Fibroblast of skin of scalp (primary cell): ENCODE measurements at places on chromosomes 11 and 22.
A peak's percentile ranks its signal among the peaks of the same experiment; 100 is the strongest.

DNA sequence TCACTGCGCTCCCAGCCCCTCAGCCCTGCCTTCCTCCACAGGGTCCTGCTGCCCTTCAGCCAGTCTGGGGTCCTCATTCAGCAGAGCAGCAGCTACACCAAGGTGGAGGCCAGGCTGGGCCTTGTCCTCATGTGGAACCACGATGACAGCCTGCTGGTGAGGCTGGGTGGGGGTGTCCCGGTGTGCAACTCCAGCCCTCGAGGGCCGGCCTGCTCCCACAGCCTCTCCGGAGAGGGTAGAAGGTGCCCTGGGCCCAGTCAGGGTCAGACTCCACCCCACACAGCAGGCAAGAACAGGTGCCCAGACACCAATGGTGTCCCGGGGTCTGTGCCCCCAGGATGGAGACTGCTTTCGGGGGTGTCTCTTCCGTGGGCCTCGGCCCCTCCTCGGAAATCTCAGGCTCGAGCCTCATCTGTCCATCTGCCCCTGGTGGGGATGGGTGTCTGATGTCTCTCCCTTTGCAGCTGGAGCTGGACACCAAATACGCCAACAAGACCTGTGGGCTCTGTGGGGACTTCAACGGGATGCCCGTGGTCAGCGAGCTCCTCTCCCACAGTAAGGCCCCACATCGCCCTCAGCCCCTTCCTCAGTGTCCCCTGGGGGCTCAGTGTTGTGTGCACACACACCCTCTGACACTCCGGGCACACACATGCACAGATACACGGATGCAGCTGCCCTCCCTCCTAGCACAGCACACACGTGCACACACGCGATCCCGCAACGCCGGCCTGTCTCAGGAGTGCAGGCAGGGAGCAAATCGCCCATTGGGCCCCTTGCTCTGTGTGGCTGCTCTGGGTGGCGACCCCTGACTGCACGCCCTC, 4.9 kb downstream of the MUC5AC start:
- DNase-seq, result no peak

- no peak for DNase-seq
Measured at GRCh38 chr22:30385942-30386341, 1.3 kb downstream of the RNF215 start.

DNA sequence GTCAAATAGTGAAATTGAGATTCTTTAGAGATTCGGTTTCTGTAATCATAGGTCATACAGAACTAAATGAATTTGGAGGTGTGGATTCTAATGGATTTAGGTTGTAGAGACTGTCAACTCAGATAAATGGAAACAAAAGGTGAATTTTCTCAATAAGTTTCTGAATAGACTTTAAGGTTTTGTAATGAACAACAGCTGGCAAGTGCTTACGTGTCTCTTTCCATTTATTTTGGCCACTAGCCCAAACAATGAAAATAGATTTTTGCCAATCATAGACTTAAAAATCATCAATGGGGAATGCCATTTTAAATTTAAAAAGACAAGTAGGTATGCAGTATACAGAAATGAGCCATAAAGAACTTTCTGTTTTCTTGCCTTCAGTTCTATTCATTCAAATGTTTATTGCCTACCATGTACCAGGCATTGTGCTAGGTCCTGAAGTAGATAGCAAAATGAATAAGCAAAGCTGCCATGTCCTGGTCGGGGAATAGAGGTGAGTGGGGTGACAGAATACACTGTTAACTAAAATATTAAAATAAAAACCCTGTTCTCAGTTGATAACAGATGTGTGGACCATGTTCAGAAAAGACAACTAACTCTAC, 16.9 kb upstream of the TMEM135 start:
- peak; percentile 19 for DNase-seq

- DNase-seq, result no peak
Measured at GRCh38 chr11:22473586-22473985, 135.4 kb downstream of the SLC17A6 start.

- no peak for DNase-seq
Measured at GRCh38 chr22:19533857-19534256, 9.6 kb upstream of the CLDN5 start.

DNA sequence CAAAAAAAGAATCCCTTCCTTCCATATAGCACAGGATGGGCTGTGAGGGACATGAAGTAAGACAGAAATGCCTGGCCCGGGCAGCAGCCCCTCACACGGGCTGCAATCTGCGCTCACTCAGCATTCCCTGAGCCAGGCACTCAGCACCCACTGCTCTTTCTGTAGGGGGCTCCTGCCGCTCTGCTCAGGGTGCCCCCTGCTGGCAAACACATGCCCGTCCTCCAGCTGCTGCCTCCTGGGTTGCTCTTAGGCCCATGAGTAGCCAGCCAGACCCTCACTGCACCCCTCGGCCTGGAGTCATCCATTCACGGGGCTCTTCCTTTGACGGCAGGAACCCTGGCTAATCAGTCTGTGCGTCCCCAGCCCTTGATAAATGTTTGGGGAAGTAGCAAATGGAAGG, 6.9 kb downstream of the MCAT start:
- DNase-seq, result peak; percentile 20

- DNase-seq, result no peak
Measured at GRCh38 chr22:48146426-48146825, 1384.0 kb downstream of the TBC1D22A start.

DNA sequence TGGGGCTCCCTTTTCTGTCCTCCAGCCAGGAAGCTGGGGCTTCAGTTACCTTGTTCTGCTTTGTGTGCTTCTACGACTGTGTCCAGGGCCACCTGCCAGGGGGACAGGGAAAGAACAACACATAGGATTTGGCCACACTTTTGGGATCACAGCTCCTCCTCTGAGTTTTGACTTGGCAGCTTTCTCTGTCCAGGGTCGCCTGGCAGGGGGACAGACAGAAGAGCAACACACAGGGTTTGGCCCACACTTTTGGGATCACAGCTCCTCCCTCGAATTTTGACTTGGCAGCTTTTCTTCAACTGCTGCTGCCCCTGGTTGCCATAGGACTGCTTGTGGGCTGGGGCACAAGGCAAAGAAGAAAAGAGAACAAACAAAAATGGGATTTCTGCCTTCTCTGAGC, 19.1 kb downstream of the INCENP start:
- no peak for DNase-seq

GRCh38 chr11:44780940-44781631, 54.3 kb downstream of the TSPAN18 start:
- DNase-seq, result no peak

- no peak for DNase-seq
Measured at GRCh38 chr11:14065141-14065540, 102.6 kb downstream of the SPON1 start.

- no peak for DNase-seq
Measured at GRCh38 chr11:488992-489391, 18.1 kb downstream of the RNH1 start.

GRCh38 chr22:48031589-48031988, 1269.1 kb downstream of the TBC1D22A start:
- DNase-seq, result no peak

- no peak for DNase-seq
Measured at GRCh38 chr11:109815500-109816150, 277.6 kb upstream of the ZC3H12C start.

GRCh38 chr22:37632174-37633088, 7.0 kb upstream of the SH3BP1 start:
- no peak for DNase-seq

- DNase-seq, result no peak
Measured at GRCh38 chr11:84089072-84090057, 803.2 kb upstream of the CCDC90B start.

- no peak for DNase-seq
Measured at GRCh38 chr11:20474882-20475517, 87.5 kb downstream of the PRMT3 start.

DNA sequence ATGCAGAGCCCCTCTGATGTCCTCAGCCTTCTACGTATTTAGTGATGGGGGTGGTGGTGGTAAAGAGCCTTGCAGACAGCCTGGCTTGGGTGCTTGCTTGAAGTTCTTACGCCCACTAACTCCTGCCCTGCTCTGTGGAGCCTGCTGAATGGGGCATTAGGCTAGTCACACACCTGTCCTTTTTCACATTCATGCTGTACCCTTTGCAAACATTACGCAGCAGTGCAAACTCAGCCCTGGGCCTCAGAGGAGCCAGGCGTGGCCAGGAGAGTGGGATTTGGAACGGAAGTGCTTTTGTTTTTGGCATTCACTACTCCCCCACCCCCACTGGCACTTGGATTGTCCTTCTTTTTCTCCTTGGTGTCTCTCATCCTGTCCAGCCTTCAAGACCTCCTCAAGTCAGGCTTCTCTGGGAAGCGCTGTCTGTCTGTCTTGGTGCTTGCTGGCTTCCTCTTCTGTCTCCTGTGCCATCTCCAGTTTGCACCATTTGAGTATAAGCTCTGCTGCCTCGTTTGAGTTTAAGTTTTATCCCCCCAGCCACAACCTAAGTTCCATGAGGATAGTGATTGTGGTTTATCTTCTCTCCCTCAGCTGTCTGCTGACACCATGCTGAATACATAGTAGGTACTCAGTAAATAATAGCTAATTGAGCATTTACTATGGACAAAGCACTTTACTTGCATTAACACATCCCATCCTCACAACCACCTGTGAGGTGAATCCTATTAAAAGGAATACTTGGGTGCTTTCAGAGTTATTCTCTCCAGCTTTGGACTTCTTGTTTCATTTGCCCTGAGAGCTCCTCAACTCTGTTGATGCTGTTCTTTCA, 26.7 kb downstream of the ZBTB16 start:
- DNase-seq, result no peak

DNA sequence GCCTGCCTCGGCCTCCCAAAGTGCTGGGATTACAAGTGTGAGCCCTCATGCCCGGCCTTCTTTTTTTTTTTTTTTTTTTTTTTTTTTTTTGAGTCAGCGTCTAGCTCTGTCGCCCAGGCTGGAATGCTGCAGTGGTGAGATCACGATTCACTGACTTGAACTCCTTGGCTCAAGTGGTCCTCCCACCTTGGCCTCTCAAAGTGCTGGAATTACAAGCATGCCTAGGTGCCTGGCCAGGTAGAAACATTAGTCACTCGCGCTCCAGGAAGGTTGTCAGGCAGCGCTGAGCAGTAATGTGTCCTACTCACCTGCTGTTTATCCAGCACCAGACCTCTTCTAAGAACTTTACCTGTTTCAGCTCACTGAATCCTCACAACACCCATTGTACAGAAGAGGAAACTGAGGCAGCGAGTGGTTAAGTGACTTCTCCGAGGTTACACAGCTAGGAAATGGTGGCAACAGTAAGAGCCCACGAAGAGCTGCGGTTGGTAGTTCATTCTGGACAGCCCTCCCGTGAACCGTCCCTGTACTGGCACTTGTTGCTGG, 496 bp upstream of the CST6 start:
- DNase-seq, result peak; percentile 63

GRCh38 chr11:65588199-65589054, 7.2 kb downstream of the KCNK7 start:
- peak; percentile 41 for DNase-seq

DNA sequence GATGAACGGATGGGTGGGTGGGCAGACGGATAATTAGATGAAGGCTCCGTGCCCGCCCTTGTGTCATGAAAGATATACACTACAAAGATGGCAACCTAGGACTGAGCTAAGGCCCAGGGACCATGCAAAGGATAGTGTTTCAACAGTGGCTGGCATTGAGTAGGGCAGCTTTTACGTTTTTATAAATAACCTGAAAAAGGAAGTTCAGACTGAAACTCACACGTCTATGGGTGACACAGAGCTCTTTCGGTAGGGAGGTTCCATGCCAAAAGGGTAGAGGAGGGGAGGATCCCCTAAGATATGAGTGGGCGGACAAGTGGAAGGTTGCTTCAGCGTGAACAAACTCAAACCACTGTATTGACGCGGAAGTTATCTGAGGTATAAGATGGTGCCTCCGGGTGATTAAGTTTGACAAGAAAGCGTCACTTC, 90.5 kb downstream of the UBASH3B start:
- DNase-seq, result no peak

GRCh38 chr11:67311051-67311555, 7.8 kb downstream of the SSH3 start:
- no peak for DNase-seq

- DNase-seq, result no peak
Measured at GRCh38 chr22:45230026-45230721, 10.5 kb downstream of the KIAA0930 start.

GRCh38 chr11:120228794-120229384, 11.1 kb upstream of the POU2F3 start:
- no peak for DNase-seq
